ENCODE measurements at places on chromosomes 5 and 9.
A peak's percentile ranks its signal among the peaks of the same experiment; 100 is the strongest.

GRCh38 chr5:147759441-147759840 lies 23.1 kb downstream of the JAKMIP2 start:
- DNase-seq: no peak

DNA sequence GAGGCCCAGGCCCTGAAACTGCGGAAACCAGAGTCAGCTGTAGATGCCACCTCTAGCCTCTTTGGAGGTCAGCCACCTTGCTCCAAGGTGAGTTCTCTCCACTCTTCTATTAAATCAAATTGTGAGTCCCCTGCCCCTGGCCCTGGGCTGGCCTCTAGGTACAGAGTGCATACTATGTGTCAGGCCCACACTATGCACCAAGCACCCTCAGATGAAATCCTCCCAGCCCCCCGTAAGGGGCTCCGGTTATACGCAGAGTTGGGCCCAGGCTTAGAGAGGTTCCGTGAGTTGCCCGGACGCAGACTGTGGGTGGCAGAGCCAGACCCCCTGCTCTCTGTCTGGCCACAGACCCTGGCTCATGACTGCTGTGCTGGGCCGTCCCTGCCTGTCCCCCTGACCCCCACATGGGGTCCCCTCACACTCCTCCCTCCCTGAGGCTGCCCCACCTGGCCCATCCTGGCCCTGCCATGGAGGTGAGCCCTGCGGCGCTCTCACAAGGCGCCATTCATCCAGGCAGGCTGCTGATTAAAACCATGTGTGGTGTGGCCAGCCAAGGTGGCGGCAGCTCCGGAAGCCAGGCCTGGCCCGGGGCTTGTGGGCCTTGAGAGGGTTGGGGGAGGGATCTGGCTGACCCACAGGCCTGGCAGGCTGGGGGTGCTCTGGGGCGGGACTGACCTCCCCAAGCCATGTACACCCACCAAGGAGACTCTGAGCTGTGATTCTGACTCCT lies 65.5 kb upstream of the SYNPO start:
- no peak for DNase-seq

DNA sequence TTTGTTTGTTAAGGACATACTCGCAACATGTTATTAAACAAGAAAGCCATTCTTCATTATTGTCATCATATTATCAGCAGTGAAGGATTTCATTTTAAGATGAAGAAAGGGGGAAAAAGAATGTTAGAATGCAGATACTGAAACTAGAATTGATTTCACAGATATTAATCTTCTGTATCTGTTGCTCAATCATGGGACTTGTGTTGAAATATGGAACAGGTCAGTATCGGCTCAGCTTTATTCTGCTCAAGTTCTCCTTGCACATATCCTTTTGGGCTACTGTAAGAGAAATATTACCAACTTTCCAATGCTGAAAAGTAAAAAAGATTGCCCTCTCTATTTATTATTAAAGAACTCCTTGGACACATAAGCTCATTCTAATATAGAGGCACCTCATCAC lies 13.8 kb upstream of the ANXA1 start:
- no peak for DNase-seq

GRCh38 chr9:131520503-131520902 lies 10.6 kb downstream of the UCK1 start:
- DNase-seq: no peak

- DNase-seq: no peak
Observed at GRCh38 chr5:180199390-180199789, 9.6 kb downstream of the RASGEF1C start.

GRCh38 chr9:108103046-108103693 lies 613.6 kb upstream of the KLF4 start:
- DNase-seq: no peak

DNA sequence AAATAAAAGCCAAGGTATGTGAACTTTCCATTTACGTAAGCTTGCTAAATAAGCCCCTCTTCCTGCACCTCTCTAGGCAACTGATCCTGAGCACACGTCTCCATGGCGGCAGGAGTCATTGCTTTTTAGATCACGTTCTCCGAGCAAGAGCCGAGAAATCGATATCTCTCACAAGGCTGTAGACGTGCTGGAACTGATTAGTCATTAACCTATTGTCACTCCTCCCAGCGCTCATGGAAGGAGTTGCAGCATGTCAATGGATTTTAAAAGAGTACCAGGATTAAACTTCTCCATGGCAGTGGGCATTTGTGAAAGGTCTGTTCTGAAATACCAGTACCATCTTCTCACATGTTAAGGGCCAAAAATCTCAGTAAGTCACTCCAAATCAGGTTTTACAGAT lies 4.7 kb upstream of the ADCY2 start:
- DNase-seq: no peak

DNA sequence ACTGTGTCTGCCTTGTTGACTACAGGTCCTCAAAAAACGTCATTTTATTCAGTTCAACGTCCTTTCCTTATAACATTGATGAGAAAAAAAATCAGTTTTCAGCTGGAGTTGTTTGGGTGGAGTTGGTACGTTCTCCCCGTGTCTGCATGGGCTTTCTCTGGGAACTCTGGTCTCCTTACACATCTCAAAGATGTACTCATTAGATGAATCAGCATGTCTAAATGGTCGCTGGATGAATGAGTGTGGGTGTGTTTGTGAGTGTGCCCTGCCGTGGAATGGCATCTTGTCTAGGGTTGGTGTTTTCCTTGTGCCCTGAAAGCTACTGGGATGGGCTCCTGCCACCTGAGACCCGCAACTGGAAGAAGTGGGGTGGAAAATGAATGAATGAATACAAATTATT lies 30.1 kb downstream of the EGR1 start:
- no peak for DNase-seq

DNA sequence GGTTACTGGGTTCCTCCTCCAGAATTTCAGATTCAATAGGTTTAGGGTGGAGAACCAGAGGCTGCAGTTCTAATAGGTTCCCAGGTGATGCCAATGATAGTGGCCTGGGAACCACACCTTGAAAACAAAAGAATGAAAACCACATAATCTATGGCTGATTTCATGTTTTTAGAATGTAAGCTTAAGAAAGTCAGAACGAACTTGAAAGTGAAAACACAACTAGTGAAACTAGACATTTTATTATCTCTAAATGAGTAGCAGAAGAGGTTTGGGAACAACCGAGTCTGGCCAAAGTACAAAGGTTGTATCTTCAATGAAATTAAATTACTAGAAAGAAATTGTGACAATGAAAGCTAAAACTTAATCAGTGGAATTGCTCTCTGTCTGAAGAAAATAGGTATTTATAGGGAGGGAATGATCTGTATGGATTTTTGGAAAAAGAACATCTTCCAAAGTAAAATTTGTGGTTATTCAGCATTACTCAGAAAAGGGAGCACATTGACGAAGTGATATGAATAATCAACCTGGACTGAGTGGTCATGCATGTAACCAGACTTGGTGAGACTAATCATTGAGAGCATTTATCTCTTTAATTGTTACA lies 24.9 kb upstream of the CEP120 start:
- DNase-seq: no peak

- DNase-seq: no peak
Observed at GRCh38 chr5:157540124-157540523, 35.5 kb downstream of the ADAM19 start.

- no peak for DNase-seq
Observed at GRCh38 chr9:124450931-124451661, 845 bp downstream of the ADGRD2 start.

DNA sequence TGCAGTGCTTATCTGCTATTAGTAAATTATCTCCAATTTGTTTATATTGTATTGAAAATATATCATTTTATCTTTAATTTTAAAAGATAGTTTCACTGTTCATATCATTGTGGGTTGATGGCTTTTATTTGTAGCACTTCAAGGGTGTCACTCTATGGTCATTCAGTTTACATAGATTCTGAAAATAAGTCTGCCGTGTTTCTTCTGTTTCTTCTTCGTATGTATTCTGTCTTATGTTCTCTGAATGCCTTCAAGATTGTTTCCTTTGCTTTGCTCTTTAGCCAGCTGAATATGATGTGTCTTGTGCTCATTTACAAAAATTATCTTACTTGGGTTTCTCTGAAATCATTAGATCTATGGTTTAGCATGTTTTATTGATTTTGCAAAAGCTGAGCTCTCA lies 359.9 kb downstream of the CYLC2 start:
- no peak for DNase-seq

GRCh38 chr5:53089481-53089991 lies 20.0 kb downstream of the MOCS2 start:
- no peak for DNase-seq

GRCh38 chr5:143922718-143923117 lies 110.8 kb downstream of the HMHB1 start:
- no peak for DNase-seq

DNA sequence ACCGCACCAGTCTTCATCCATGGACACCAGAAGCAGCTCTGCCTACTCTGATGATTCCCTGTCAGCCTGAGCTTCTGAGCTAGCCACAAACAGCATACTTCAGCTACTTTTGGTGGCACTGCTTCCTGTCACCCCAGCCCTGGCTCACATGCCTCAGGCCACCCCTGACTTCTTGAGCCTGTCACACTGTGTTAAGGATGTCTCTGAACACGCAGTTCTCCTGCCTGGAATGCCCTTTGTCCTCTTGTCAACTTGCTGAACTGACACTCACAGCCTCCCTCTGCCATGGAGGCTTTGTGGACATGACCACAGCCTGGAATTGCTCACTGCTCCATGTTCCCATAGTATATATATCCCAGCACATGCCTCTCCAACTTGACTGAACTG lies 7.2 kb downstream of the MACROH2A1 start:
- DNase-seq: no peak

DNA sequence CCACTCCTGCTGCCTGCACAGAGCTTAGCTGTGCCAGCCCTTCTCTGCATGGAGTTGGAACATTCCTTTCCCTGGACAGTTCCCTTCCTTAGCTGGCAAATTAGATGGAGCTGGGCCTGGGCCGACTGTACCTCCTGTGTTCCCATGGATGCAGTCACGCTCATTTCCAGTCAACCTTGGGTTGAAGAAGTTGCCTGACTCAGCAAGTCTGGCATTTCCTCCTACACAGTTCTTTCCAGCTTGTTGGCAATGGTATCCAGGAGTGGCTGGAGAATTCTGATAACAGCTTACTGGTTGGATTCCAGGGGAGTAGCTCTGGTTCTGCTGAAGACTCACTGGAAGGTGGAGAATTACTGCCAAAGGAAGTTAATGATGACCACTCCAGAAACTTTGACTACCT lies 9.2 kb upstream of the TAF1L start:
- peak; percentile 62 for DNase-seq

GRCh38 chr5:20102293-20102692 lies 114.3 kb upstream of the CDH18 start:
- DNase-seq: no peak

DNA sequence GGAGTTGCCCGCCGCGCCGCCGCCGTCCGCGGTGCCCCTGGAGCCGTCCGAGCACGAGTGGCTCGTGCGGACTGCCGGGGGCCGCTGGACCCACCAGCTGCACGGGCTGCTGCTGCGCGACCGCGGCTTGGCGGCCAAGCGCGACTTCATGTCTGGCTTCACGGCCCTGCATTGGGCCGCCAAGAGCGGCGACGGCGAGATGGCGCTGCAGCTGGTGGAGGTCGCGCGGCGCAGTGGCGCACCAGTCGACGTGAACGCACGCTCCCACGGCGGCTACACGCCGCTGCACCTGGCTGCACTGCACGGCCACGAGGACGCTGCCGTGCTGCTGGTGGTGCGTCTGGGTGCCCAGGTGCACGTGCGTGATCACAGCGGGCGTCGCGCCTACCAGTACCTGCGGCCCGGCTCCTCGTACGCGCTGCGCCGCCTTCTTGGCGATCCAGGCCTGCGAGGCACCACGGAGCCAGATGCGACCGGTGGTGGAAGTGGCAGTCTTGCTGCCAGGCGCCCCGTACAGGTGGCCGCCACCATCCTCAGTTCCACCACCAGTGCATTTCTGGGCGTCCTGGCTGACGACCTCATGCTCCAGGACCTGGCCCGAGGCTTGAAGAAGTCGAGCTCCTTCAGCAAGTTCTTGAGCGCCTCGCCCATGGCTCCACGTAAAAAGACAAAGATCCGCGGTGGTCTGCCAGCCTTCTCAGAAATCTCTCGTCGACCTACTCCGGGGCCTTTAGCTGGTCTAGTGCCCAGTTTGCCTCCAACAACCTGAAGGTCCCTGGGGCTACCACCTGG lies 1.6 kb downstream of the SOWAHA start:
- no peak for DNase-seq

DNA sequence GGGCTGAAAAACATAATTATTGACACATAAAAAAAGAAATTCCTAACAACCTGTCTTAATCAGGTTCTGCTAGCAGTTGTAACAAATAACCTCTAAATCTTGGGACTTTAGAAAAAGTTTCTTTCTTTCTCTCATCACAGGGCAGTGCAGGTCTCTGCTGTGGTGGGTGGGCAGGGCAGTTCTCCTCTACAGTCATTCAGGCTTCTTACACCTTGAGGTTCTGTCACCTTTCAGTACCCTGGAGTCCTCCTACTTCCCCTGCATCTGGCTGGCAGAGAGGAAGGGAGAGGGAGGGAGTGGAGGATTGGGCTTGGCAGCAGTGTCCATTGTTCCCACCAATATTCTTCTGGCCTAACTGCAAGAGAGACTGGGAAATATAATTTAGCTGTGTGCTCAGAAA lies 112.2 kb upstream of the ANKRD55 start:
- DNase-seq: no peak

GRCh38 chr9:132049900-132050299 lies 29.8 kb downstream of the MED27 start:
- no peak for DNase-seq

GRCh38 chr5:142872795-142873194 lies 102.6 kb downstream of the ARHGAP26 start:
- no peak for DNase-seq

GRCh38 chr5:74241751-74242140 lies 398.8 kb downstream of the ENC1 start:
- no peak for DNase-seq

Data from HS-27A (cell line).